ENCODE measurements at places on chromosomes 5 and 9.

DNA sequence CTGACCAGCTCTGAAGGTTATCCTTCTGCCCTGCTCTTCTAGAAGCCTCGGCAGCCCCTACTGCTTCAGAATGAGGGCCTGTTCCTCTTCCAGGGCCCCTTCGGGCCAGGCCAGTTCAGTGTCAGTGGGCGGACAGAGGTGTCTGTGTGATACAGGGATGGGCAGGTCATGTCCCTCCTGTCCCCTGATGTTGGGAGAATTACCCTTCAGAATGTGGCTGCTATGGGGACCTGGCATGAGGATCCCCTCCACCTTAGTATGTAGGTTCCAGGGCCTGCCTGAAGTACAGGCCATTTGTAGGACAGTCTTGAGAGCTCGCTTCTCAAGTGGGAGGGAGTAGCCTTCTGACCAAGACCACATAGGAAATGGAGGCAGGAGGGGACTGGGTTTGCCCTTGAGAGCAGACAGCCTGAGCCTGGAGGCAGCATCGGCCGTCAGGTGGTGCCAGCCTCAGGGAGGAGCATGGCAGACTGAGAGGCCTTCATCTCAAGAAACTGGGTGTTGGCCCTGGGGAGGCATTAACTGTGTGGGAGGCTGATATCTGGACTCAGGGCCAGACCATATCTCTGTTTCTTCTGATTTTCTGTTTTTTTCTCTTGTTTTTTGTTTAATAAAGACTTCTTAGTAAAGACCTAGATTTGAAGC is 32.0 kb downstream of the ANGPTL2 start:
- no peak for DNase-seq

DNA sequence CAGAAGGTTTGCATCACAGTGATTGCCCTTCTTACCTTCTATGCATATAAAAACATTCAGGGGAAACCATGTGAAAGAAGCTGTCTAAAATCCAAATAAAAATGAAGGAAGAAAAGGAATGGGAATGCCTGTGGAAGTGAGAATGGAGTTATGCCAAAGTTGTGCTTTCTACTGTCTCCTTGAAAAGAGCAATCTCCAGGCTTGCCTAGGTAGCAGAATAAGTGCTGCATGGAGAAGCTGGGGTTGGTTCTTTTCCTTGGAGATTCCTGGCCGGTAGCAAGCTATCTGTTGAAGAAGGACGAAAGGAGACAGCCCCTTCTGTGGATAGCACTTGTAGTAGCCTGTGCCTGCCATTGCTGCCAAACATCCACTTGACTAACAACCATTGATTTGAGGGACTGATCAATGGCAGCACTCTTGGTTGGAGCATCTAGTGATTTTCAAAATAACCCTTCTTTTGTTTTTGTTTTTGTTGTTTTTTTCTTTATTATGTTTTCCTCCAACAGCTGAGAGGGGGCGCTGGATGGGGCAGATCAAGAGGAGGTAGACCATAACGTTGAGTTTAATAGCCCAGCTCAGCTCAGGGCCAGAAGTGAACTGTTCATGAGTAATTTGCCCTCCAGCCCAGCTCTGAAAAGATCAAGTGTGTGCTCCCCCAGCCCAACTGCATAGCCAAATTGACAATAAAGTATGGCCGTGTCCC is 1.6 kb downstream of the PLCXD3 start:
- DNase-seq: no peak

- no peak for DNase-seq
These were observed 138.8 kb downstream of the TRPM6 start for GRCh38 chr9:74748966-74749365.

- DNase-seq: no peak
These were observed 250.8 kb upstream of the IRX2 start for GRCh38 chr5:3002230-3002629.

- DNase-seq: no peak
These were observed 39.4 kb downstream of the SLC6A3 start for GRCh38 chr5:1405539-1406530.

- no peak for DNase-seq
These were observed 39.1 kb downstream of the TPD52L3 start for GRCh38 chr9:6367128-6367890.

DNA sequence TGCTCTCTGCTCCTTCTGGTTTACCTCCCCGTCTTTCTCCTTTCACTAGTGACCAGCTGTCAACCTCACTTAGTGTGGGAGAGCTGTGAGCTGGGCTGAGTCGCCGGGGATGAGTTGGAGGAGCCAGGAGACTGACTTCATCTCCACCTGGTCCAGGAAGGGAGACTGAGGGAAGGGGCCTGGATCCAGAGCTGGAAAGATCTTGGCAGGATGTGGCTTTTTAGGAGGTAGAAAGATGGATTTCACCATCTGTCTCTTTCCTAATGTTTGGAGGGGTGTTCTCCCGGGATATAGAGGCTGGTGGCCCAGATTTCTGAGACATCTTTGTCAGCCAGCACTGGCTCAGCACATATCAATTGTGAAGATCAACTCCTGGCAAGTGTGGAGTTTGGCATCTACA is 37.1 kb upstream of the TNC start:
- no peak for DNase-seq

DNA sequence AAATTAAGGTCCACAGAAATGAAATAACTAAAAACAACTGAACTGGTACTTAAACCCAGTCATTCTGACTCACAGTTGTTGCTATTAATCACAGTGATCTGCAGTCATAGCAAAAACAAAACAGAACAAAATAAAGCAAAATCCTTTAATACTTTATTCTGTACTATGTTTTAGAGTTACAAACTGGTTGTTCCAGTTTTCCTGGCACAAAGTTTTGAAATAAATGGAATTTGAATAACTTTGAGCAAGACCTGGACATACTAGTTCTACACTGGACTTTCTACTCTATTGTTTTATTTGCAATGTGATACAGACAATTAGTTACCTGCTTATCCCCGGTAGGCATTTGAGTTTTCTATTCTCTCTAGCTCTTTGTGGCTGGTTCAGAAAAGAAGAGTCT is 147.9 kb downstream of the DMRT2 start:
- DNase-seq: no peak

GRCh38 chr5:43061352-43062075 is 21.4 kb upstream of the ANXA2R start:
- DNase-seq: no peak

- no peak for DNase-seq
These were observed 34.7 kb upstream of the NMUR2 start for GRCh38 chr5:152439791-152440190.

DNA sequence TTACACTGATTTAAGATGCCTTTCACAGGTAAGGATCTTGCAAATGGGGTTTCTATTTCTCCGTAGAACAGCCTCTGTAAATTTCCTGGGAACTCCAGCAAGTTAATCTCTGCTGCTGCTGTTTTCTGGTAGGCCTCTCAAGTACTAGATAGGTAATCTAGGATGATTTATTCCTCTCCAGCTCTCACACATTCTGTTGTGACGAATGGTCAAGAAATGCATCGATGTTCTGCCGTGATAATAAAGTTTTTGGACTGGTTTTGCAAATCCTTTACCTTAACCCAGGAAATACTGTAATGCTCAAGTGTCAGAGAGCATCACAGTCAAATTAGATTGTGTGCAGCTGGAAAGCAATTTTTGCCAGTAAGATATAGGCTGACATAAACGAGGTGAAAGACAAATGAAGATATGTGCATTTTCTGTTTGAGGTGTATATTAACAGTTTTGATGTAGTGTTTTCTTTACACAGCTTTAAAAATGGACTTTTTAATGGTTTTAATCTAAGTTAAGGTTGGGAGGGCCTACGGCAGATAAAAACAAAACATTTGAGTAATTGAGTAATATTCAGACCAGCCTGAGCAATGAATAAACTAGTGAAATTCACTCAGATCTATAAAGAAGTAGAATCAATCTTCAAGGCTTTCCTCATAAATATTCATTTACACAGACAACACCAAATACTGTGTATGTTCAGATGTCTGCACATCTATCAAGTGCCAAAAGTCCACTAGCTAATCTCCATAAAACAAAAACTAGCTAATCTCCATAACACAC is 300.6 kb upstream of the EDIL3 start:
- no peak for DNase-seq

DNA sequence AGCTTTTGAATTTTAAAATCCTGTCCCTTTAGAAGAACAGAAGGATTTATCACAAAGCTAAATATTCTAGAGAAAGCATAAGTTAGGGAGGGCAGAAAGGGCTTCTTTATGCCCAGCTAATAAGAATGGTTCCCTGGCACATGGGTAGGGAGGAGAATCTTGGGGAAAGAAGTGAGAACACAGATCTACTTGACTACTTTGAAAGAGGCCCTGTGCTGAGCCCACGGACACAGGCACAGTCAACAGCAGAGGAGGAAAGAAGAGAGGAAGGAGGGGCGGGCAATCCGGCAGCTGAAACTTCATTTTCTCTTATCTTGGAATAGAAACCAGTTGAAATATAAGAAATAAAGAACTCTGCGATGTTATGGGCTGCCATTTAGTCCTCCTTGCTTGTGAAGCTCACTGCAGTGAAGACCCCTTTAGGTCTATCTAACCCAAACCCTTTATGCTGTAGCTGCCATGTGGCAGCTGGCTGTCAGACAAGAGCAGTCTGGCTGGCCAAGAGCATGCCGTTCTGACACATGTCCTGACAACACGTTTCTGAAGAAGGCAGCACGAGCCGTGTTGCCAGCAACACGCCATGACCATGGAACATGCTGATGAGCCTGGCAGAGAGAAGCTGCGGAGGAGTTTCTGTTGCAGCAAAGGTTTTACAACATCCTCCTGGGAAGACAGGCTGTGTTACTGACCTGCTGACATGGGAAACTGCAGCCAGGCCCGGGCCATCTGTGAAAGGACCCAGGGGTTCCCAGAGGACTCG is 34.2 kb downstream of the ABLIM3 start:
- DNase-seq: no peak

DNA sequence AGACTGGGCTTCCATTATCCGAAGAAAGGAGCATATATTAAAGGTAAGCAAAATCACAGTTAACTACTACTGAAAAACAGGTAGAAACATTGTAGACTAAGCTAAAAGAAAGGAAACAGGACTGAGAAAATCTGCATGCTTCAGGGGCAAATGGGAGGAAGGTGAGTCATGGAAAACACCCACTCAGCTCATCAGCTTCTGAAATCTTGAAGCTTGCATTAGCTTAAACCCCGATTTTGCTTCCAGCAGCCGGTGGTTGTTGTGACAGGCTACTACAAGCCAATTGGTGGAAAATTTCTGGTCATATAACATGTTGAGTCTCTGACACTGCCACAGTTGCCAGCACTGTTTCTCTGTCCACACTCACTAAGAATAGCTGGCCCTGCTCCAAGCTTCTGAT is 179.6 kb upstream of the PUM3 start:
- DNase-seq: no peak

GRCh38 chr5:10555277-10555684 is 8.6 kb upstream of the ANKRD33B start:
- no peak for DNase-seq

- DNase-seq: no peak
These were observed 1378.1 kb downstream of the EFNA5 start for GRCh38 chr5:106292654-106293053.

GRCh38 chr9:130766021-130766926 is 68.8 kb upstream of the ABL1 start:
- no peak for DNase-seq

DNA sequence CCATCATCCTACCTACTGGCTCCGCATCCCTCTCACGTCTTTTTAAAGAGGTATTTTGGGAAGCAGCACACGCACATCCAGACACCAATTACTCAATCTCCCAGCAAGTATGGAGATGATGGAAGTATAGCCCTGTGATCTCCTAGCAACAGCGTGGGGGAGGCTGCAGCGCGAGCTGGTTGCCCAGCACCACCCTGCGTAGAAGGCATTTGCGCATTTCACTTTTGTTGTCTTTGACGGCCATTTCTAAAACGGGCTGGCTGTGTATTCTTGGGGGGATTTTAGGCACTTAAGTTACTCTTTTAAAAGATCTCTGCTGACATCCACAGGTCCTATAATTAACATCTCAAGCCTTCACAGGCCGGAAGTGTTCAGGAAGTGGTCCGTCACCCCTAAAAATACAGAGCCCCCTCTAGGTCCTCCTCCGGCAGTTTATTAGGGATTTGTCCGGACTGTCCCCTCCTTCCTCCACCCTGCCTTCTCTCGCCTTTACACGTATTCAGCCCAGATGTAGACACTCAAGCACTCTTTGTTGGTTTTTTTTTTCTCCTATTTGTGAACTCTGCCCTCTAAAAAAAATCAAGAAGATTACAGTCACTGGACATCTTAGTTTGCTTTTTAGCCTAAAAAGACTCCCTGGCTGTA is 371.4 kb downstream of the NTRK2 start:
- no peak for DNase-seq

- DNase-seq: no peak
These were observed 156.1 kb downstream of the GHR start for GRCh38 chr5:42579320-42579719.

GRCh38 chr9:13873203-13873602 is 440.7 kb downstream of the NFIB start:
- no peak for DNase-seq

DNA sequence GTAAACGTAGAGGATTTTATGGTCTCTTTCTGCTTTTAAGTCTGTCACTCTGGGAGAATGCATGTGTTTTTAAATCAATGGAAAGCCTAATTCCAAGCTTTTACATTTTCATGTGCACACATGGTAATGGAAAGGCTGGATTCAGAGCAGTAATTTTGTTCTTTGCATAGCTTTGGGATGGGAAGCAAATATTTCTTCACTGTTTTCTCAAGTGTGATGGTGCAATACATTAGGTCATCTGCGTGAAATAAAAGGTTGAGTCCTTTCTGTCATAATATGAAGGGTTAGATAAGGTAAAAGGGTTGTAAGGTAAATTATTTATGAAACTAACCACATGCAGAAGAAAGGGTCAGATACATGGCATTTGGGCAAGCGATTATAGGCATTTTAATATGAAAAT is 88.2 kb upstream of the NR3C1 start:
- DNase-seq: no peak

GRCh38 chr9:32864971-32865370 is 81.6 kb downstream of the TMEM215 start:
- no peak for DNase-seq

DNA sequence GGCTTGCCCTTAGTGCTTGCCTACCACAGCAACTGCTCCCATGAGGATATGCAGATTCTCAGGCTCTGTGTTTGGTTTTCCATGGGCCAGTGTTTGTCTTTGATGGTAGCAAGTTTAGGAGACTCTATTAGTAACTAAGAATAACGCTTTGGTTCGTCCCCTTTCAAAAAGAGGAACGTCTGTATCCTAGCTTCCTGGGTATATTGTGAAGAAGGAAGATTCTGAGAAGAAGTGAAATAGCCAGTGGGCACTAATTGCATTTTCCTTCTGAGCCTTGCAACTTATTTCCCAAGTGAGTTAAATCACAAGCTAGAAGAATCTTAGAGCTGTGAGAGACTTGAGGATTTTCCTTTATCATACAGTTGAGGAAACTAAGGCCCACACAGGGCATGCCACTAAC is 376.8 kb downstream of the PIK3R1 start:
- no peak for DNase-seq

DNA sequence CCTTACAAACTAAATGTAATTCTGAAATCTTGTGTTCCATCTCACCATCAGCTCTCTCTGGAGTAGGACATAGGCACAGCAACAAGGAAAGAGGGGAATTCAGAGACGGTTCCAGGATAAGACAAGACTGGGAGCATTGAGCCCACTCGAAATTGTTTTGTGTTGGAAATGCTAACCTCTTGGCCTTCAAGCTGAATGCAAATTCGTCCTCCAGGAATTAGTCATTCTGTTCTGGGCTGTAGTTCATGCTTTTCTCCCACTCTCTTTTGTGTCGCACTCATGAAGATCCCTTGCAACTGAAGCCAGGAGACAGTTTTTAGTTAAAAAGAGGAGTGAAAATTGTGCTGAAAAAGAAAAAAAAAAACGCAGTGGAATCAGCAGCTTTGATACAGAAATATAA is 121.7 kb upstream of the SEMA6A start:
- no peak for DNase-seq

All from NCI-H524 treated with DMSO at 0.1 percent for 48 hours (cell line).